ENCODE measurements at places on chromosomes 5 and 9.

- DNase-seq, result no peak
These were observed 69.3 kb downstream of the SNX30 start for GRCh38 chr9:112819635-112820496.

DNA sequence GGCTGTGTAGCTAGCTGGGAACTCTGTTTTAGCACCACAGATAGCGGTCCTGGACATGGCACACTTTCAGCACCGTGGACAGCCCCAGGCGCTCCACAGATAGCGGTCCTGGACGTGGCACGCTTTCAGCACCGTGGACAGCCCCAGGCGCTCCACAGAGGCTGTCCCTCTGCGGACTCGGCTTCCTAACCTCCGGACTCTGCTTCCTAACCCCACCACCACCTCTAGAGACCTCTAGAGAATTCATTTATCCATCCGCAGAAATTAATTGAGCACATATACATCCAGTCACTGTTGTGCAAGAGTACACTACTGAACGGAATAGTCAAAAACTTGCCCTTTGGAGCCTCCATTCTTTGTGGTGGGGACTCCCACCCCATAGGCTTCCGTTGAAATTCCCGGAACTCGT, 27.4 kb downstream of the UNC5A start:
- DNase-seq, result peak; percentile 14

GRCh38 chr5:98993512-98993911, 64.7 kb upstream of the CHD1 start:
- DNase-seq, result no peak

GRCh38 chr9:124726886-124727285, 44.2 kb downstream of the NR6A1 start:
- DNase-seq, result no peak

- DNase-seq, result no peak
These were observed 99.2 kb upstream of the BOD1 start for GRCh38 chr5:173715607-173716006.

DNA sequence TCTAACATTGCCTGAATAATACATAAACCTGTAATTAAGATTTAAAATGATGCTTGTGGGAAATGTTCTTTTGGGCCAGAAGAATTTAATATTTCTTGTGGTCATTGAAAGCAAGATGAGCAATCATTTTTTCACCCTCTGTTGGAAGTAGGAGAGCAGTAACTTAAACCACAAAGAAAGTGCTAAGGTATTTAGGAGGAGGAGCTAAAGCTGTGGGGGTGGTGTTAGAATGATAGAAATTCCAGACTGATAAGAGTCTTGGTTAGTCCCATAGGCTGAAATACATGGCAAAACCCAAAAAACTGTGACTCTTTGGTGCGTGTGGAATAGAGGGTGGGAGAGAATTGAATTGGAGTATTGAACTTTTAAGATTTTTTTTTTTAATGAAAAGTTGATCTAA, 247.0 kb downstream of the YTHDC2 start:
- no peak for DNase-seq

DNA sequence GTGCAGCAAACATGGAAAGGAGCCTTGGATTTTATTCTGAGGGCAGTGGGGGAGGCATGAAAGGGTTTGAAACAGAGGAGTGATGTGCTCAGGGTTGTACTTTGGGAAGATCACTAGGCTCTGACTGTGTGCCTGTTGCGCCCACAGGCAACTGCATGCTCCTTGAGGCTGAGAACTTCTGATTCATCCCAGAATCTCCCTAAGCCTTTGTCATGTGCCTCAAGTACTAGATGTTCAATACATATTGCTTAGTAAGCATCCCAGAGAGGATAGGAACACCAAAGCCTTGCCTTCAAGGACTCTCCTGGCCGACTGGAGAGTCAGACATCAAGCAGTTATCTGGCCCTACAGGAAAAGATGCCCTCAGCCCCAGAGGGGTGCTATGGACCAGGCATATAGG, 54.1 kb downstream of the ARHGEF37 start:
- no peak for DNase-seq

DNA sequence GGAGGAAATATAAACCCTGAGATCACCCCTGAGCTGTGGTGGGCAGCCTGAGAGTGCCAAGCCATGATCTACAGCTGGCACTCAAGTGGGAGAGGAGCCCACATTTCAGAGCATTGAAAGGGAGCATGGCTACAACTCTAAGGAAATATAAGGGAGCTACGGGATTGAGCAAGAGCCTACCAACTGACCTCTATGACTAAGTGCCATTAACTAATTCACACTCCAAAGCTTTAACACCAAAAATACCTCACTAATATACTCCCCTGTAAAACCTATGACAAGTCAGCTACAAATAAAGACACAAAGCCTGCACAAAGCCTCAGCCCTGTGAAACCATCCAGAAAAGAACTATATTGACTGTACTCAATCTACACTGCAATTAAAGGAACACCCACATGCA, 286.8 kb upstream of the RPS23 start:
- no peak for DNase-seq

DNA sequence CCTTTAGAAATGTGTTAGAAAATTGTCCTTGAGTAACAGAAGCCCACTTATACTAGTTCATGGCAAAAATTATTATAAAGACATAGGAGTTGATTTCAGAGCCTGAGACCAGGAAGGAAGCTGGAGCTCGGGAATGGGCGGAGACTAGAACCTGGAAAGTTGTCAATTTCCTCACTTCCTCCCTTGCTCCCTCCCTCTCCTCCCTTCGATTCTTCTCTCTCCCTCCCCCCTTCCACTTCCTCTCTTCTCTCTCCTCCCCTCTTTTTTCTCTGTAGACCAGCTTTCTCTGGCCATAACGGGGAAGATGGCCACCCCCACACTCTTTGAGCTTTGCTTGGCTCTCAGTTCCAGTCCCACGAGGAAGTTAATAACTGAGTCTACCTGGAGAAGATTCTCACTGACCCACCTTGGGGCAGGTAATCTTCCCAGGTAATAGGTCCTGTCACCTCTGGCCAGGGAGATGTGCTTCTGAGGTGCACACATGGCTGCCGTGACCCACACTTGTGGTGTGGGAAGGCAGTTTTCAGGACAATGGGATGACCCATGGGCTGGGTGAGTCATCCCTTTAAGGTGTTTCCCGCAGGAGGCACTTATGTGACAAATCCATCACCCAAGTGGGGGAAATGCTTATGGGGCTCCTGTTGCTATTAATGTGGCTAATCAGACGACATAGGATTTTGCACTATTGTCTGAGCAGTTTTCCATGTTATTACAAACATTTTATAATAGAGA, 78.7 kb downstream of the HSPA4 start:
- no peak for DNase-seq

DNA sequence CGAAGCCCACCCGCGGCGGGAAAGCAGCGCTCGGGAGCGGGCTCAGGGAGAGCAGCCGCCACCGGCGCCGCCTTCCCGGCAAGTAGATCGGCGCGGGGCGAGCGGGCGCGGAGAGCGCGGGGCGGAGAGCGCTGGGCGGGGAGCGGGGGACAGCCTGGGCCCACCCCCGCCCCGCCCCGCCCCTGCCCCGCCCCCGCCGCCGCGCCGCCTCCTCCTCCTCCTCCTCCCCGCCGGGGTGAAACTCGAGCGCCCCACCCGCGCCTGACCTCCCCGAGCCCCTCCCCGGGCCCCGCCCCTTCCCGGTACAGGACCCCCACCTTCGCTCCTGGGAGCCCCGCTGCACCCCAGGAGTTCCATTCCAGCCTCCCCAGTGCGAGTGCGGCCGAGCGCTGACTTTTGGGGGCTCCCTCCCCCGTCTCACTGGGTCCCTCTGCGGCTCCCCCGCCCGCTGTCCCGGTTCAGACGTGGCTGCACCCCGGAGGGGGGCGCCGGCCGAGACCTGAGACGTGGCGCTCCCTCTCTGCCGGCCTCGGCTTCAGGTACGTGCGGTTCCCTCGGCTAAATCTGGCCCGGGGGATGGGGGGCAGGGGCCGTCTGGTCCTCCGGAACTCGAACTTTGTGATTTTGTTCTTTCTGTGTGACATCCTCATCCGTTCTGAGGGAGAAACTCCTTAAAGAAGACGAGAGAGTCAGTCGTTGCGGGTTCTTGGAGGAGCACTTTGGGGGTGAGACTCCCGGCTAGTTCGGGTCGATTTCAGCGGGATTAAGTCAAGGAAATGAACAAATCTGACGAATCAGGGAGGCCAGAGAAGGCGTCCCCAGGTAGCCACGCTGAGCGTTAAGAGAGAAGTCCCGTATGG, at the start of gene SEMA5A:
SEMA5A (minus strand) TSS at position 84 of the 860 bp plus-strand sequence. CDS start 166,129 bp downstream, outside the sequence.
- DNase-seq, result no peak

DNA sequence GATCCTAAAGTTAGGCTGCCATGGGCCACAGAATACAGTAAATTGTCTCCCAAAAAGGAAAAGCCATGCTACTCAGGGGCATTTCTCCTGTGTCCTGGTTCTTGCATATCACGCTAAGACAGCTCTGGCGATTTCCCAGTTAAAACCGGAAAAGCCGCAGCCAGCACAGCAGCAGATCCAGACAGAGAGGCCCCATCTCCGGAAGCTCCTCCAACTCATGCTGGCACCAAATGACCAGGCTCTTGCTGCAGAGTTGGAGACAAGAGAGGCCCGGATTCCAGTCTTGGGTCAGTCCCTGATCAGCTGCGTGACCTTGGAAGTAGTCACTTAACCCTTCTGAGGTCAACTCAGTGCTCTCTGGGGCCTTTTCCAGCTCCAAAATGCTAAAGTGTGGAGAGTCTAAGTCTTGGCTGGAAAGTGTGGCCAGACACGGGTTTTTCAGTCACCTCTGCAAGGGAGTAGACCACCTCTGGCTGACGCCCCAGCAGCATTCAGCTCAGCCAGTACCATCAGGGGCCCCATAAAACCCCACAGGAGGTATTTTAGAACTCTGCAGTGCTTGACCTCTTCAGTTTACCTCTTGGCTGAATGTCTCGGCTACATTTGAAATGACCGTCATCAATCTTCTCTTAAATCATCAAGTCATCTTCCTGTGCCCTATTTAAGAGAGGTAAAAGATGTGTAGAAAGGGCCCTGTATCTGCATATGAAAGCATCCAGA, 16.2 kb downstream of the GDNF start:
- DNase-seq, result no peak

GRCh38 chr5:60978968-60979367, 34.0 kb downstream of the NDUFAF2 start:
- DNase-seq, result no peak

GRCh38 chr9:100346836-100347235, 5.9 kb downstream of the TEX10 start:
- DNase-seq, result no peak

GRCh38 chr9:37899041-37899440, 4.9 kb downstream of the SLC25A51 start:
- no peak for DNase-seq

DNA sequence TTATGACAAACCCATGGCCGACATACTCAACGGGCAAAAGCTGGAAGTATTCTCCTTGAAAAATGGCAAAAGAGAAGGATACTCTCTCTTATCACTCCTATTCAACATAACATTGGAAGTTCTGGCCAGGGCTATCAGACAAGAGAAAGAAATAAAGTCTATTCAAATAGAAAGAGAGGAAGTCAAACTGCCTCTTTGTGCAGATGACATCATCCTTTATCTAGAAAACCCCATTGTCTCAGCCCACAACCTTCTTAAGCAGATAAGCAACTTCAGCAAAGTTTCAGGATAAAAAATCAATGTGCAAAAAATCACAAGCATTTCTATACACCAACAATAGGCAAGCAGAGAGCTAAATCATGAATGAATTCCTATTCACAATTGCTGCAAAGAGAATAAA, 1799.9 kb upstream of the ACO1 start:
- no peak for DNase-seq

DNA sequence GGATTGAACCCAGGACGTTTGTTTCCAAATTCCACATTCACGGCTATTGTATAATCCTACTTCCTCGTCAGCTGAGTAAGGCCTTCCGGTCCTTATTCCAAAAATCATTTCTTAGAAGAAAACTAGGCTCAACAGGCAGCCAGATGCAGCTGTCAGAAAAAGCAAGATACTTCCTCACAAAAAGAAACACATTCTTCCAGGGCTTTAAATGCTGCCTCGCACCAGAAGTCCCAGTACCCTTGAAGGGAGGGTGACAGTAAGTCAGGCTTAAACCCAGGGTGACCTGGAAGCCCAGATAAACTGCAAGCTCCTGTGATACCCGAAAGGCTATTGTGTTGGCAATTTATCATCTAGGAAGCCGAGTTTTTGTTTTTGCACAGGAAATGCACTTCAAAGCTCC, 414.0 kb downstream of the NFIB start:
- DNase-seq, result no peak

GRCh38 chr9:113508111-113508749, 44.7 kb downstream of the RGS3 start:
- DNase-seq, result no peak

DNA sequence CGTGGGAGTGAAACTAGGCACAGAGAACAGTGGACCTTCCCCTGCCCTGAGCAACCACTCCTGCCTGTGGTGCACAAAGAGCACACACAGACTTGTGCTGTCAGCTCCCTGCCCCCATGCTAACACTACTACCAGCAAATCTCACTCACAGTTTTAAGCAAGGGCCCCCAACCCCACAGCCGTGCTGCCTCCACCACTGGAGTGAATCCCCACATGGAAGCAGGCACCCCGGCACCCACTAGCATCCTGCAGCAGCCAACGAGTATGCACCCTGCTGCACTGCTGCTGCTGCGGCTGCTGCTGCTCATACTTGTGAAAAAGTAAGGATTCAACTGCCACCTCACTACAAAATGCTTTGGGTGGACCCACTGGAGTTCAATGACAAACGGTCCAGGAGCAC, 435.5 kb downstream of the SLCO4C1 start:
- no peak for DNase-seq

DNA sequence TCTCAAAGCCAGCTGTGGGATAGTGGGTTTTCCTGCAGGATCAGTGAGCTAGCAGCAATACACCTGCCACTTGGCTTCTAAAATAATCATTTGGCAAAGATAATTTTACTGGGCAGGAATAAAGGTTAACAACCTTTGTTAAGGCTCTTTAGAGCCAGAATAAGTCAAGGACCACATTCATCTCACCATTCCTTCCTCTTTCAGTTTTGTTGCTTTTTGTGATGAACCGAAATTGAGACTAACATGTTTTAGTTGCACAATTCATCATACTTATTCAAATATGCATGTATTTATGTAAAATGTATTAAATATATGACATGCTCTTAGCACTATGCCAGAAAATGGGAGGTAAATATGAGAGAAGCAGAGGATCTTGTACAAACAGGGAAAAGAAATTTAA, 824.4 kb upstream of the TYRP1 start:
- DNase-seq, result no peak

DNA sequence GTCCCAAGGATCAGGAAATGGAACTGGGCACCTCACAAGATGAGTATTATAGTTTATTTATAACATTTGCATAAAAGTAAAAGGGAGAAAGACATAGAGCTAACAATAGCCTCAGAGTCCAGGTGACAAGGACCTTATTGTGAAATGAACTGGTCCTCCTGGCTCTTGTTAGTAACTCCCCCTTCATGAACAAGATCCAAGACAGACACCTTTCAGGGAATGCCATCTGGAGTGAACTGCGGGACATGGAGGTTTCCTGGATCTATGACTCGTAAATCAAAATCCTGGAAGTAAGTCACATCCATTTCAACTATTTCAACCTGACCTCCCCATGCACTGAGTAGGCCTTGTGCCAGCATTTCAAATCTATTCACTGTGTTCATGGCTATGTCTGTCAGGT, 129.5 kb upstream of the GAS1 start:
- DNase-seq, result no peak
